Retina (tissue), 1 donor: ENCODE measurements at places on chromosomes 6 and 20.

GRCh38 chr6:5337573-5337972, 76.3 kb downstream of the FARS2 start:
- DNase-seq: no peak

- no peak for DNase-seq
Measured at GRCh38 chr6:149845549-149845948, 18.6 kb downstream of the LRP11 start.

- no peak for DNase-seq
Measured at GRCh38 chr20:47304287-47304686, 52.2 kb downstream of the ZMYND8 start.

- no peak for DNase-seq
Measured at GRCh38 chr6:104017410-104018381, 842.0 kb downstream of the HACE1 start.

GRCh38 chr20:40146071-40146470, 543.0 kb downstream of the MAFB start:
- DNase-seq: no peak

DNA sequence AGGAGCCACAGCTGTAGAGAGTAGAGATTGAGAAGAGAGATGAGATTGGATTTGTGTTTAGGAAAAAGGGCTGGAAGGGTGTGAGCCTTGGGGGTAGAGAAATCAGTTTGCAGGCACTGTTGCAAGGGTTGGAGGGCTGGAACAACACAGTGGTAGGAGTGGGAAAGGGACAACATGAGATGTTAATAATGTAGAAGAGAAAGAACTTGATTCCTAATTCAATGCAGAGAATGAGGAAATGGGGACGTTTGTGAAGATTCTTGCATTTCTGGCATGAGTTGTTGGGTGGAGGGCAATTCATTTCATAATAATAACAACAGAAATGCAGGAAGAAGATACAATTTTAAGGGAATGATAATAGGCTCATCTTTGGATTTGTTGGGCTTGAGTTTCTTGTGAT, 141.4 kb upstream of the TBX18 start:
- DNase-seq: no peak

DNA sequence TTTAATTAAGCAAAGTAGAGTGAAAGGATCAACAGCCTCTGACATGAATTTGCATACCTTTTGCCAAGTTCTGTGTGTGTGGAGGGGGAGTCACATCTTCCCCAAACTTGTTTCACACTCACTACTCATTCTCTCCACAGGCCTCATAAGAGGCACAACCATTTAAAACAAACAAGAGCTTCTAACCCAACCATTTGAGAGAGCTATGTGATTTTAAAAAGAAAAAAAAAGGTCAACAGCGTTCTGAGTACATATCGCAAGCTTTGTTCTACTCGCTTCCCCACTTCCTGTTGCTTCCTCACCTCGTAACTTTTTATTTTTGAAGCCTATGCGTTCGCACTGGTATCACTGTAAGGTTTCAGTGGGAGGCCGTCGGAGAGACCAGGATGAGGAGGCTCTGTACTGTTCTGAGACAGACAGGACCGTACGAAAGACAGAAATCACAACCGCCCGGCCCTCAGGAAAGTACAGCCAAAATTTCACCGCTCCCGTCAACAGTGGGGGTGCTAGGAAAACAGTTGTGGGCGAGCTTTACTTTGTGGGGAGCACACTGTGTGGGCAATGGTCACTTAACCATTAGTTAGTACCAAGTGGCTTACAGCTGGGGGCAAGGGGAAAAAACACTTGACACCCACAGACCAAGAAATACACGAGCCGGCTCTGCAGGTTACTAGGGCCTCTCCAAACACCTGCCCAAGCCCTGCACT, 61.3 kb downstream of the TRERF1 start:
- no peak for DNase-seq

DNA sequence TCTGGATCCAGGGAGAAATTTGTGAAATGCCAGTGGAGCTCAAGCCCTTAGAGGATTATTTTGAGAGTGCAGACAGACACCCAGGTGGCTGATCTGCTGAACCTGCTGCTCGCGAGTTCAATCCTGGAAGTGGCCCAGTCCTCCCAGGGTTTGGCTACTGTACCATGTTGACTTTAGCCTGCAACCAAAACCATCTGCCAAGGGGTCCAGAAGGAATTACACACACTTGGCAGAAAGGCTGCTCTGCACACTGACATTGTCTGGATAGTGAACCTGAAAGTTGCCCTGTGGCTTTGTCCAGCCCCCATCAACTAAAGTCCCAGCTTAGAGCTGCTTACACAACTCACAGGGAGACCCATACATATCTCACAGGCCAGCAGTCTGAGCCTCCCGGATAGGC, 21.6 kb upstream of the PI3 start:
- DNase-seq: no peak

DNA sequence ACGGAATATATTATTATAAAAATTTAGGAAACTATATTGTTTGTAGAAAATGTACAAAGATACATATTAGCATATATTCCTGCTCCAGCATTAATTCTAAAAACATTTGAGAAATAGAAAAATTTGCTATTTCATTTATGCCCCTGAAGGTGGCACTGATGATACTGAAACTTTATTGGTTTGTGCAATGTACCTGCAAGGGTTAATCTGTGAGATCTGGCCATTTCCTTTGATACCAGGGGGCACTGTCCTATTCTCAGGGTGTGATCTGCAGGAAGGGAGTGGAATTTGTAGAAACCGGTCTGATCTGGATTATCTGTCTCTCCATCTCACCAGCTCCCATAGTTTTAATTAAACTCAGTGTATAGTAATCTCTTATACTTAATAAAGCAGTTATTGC, 625.1 kb upstream of the IMPG1 start:
- DNase-seq: no peak

- DNase-seq: peak; percentile 24
Measured at GRCh38 chr6:159691963-159692287, 1.1 kb downstream of the SOD2 start.

DNA sequence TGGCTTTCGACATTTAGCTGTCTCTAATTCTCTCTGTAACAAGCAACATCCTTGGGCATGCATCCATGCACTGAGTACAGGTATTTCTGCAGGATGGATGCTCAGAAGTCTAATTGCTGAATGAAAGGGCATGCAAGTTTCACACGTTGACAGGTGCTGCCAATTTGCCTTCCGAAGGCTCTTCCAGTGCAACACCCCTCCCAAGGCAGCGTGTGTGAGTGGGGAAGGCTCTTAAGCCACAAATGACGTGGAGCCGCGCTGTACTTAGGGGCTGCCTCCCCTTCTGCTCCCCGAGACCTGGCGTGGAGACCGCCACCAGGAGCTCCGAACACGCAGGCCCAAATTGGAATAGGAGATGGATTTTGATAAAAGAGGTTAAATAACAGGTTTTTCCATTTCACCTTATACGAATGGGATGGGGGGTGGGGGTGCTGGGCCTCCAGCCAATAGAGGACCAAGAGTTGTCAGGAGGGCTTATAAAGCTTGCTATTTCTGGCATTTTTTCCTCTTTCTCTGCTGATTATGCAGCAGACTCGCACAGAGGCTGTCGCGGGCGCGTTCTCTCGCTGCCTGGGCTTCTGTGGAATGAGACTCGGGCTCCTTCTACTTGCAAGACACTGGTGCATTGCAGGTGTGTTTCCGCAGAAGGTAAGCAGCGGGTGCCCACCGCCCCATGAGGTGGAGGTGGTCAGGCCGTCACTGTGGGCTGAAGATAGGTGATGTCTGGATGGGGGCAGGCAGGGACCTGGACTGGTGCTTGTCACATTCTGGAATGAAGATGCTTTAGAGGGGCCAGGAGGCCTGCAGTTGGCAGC, 30.9 kb downstream of the TOX2 start:
- no peak for DNase-seq

- no peak for DNase-seq
Measured at GRCh38 chr20:50029697-50030461, 47.1 kb downstream of the SNAI1 start.

DNA sequence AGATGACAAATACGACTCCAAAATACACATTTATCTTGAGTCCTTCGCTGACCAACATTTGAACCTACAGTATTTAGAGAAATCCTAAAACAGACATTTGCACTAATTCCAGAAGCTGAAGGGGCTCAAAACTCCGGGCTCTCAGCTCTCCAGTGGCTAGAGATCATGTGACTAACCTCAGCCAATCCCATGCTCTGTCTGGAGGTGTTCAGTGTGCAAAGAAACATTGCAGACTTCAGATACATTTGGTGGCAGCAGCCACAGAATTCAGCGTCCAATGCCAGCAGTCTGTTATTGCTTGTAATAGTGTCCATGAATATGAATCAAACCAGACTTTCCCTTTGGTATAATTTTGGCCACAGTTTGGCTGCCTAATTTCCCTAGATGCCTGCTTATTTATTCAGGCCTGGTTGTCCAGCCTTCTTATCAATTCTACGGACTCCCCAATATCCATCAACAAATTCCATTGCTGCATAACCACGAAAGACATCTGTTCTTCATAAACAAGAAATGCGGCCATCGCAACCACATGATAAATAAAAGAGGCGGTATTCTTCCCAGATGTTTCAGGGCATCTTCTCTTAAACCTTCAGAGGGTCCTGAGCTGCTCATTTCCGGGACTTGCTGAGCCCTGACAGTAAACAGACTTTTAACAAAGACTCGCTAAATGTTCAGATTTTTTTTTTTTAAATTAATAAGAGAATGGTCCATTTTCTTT, 14.5 kb upstream of the CYP24A1 start:
- DNase-seq: no peak

DNA sequence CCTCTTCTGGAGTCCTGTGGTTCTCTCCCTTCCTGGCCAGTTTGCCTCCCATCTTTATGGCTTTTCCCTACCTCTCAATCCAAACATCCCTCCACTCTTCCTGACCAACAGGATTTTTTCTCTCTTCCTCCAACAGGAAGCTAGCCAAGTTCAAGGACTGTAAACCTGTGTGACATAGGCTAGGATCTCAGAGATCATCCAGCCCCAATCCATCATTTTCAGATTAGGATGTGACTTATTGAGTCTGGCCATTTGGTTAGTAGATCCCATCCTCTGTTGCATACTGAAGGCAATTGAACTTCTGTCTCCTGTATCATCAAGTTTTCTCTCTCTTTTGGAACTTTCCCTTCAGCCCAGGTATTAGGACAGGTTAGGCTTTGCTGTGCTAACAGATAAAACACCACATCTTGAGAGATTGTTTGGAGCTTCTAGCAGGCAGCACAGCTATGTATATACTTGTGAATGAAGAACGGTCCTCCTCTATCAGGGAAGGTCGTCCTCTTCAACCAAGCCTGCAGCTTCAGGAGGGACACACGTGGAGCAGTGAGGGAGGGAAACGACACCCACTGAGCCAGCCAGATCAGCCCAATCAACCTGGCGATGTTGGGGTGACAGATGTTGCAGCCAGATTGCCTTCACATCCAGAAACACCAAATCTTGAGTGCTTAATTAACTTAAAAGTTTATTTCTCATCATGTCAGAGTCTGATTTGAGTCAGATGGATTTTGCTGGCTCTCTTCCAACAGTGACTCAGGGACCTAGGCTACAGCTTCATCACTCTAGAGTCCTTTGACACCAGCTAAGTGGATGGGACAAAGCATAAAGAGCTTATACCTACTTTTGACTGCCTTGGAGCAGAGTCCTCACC, 106.8 kb downstream of the GJA10 start:
- no peak for DNase-seq

GRCh38 chr6:55019591-55019990, 154.7 kb upstream of the HCRTR2 start:
- DNase-seq: no peak
